ENCODE measurements at places on chromosomes 3 and 15.
A peak's percentile ranks its signal among the peaks of the same experiment; 100 is the strongest.

DNA sequence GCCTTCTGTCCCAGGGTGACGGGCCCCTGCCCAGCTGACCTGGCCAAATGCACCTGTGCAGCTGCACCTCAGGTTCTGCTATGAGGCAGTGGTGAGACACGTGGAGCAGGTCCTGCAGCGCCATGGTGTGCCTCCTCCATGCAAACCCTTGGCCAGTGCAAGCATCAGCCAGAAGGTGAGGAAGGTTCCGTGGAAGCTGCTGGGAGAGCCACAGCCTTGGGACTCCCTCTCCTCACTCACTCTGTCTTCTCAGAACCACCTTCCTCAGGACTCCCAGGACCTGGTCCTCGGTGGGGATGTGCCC is 31.6 kb downstream of the PTPN23 start:
- no peak for DNase-seq

GRCh38 chr3:188938999-188939398 is 232.8 kb upstream of the TPRG1 start:
- no peak for DNase-seq

- DNase-seq, result no peak
Measured at GRCh38 chr3:171822431-171823106, 12.3 kb upstream of the PLD1 start.

GRCh38 chr3:117454254-117454653 is 744.7 kb downstream of the TUSC7 start:
- no peak for DNase-seq

DNA sequence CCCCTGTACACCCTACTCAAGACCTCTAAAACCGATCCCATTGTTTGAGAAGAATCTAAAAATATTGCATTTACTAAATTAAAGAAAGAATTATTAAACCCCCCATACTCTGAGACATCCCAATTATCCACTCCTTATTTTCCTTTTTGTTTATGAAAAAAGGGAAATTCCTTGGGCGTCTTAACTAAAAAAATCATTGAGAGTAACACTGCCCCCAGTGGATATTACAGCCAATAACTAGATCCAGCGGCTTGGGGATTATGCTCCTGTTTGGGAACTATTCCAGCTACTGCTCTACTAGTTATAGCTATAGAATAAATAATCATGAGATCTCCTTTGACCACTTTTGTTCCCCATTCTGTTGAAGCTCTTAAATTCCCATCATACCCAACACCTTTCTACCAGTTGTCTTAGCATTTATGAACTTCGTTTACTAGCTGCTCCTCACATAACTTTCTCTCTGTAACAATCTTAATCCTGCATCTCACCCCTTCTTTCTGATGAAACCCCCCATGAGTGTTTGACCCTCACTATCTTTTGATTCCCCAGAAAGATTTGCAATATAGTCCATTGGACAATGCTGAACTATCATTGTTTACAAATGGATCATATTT is 12.7 kb upstream of the CFAP91 start:
- DNase-seq, result no peak

GRCh38 chr3:120196333-120196732 is 88.7 kb downstream of the GPR156 start:
- no peak for DNase-seq

- DNase-seq, result no peak
Measured at GRCh38 chr3:14587740-14588360, 47.7 kb upstream of the GRIP2 start.

DNA sequence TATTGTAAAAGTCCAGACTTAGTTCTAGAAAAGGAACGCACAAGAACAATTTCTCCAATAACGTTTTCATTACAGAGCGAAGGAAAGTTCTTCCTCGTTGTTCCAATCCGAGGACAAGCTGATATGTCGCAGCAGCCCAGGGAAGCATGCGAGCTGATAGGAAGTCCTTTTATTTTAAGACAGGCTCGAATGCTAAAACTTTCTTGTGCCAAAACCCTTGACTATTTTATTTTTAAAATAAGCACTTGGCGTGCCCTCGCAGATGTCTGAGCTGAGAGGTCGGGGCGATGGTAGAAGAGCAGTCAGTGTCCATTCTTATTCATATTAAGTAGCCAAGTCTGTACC is 433 bp upstream of the MITF start:
- DNase-seq, result no peak

DNA sequence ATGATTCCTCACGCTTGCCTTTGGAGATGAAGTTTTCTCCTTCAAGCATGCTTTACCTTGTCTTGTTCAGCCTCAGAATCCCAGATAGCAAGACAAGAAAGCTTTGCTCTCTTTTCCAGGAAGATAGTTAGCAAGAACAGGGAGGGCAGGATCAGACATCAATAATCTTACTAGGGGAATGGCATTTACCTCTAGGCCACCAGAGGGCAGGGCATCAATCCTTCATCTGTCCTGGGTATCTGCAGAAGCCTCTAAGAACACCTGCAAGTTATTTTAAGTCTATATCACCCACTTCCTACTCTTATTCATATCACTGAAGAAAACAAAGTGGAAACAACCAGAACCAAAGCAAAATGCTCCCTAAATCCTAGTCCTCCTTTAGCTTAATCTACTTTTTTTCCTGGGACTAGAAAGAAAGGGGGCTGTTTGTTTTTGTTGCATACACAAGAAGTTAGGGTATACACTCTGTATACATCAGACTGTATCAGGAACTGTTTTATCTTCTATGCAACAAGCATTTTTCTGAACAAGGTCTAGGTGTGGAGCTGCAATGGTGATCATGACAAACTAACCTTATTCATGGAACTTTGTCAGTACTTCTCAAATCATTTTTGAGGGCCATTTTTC is 862.5 kb downstream of the CADM2 start:
- DNase-seq, result no peak

DNA sequence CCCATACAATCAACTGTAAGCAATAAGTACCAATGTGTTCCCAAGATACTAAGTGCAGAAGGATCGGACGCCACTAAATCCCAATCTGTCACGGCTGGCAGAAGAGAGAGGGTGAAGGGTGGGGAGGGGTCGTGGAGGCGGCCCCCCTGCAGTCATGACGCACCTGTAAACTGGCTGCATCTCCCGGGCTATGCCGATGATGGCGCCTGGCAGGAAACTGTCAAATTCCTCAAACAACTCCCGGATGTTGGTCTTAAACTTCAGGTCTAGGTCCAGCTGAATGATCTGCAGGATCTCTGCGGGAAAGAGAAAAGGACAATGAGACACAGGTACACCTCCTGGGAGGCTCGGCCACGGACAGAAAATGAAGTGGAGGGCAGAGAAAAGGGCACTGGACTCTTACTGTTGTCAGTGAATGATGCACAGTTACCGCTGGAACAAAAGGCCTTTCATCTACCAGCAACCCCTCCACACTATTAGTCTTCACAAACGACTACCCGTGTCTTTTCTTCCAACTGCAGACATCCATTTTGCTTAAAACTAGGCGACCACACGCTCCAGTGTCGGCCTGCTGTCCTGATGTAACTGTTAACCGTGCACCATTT is 114.6 kb downstream of the XXYLT1 start:
- DNase-seq, result no peak

DNA sequence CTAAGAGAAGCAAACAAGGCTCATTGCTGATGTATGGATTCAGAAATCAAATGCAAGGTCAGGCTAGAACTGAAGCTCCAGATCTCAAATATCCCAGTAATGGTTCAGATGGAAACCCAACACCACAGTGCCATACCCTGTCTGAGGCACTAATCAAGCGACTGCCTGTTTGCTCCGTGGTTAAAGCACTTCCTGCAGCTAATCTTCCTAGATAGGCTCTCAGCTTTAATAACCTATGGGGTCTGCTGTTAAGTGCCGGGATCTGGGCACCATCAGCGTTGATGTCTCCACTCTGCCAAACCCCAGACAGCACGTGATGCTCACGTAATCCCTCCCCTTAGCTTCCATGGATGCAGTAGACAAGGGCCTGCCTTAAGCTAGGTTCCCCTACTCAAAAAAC is 262.6 kb downstream of the MECOM start:
- no peak for DNase-seq

DNA sequence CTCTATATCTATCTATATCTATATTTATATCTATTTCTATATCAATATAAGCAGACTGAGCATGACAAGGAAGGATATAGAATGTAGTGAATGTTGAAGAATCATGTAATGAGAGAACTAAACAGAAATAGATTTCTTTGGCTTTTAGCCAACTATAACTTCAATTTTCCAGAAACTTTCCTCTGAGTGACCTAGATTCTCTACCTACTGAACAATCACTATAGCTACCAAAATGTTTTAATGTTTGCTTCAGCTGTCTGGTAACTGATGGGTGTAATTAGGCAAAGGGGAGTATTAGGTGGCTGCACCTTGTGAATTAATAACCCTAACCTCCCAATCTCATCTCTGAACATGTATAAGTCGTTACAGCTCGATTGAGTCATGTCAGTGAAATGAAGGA is 76.4 kb upstream of the ROBO1 start:
- DNase-seq, result no peak

- DNase-seq, result no peak
Measured at GRCh38 chr3:154783521-154783931, 296.6 kb upstream of the MME start.

DNA sequence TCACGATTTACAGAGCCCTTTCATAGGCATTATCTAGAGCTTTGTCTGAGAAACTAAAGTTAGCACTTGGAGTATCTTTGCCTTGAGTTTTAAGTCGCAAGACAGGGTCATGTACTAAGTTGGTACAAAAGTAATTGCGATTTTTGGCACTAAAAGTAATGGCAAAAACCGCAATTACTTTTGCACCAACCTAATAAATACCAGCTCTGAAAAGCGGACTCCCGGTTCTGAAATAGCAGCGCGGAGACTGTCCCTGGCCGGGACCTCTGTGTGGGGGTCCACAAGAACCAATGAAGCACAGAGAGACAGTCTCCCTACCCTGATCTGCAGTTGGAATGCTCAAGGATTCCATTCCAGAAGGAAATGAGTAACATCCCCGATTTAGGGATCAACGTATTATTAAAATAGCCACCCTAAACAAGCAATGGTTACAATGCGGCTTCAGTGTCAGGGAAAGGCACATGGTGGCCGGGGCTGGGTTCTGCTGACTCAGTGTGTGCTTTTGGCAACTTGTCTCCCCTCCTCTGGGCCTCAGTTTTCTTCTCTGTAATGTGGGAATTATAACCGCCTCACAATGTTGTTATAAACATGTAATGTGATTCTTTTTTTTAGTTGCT is 150.3 kb upstream of the MCTP2 start:
- no peak for DNase-seq

GRCh38 chr15:75069301-75069925 is 46.0 kb downstream of the PPCDC start:
- DNase-seq, result no peak

- DNase-seq, result no peak
Measured at GRCh38 chr3:189787632-189788031, 156.4 kb downstream of the TP63 start.

DNA sequence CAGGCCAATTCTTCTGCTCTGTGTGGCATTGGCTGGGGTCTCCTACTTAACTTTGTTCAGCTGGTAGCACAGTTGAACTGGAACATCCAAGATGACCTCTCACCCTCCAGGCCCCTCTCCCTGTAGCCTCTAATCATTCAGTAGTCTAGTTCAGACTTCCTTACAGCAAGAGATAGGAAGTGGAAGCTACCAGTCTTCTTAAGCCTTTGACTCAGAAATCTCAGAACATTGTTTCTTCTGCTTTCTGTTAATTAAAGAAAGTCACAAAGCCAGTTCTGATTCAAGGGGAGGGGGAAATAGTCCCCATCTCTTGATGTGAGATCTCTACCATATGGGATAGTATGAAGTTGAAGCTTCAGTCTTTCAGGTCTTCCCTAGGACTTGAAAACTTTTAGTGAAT is 18.8 kb upstream of the SACM1L start:
- DNase-seq, result no peak

GRCh38 chr15:41772720-41773331 is 1.5 kb upstream of the MAPKBP1 start:
- DNase-seq, result peak; percentile 61

GRCh38 chr3:60742606-60743145 is 508.6 kb downstream of the FHIT start:
- no peak for DNase-seq

DNA sequence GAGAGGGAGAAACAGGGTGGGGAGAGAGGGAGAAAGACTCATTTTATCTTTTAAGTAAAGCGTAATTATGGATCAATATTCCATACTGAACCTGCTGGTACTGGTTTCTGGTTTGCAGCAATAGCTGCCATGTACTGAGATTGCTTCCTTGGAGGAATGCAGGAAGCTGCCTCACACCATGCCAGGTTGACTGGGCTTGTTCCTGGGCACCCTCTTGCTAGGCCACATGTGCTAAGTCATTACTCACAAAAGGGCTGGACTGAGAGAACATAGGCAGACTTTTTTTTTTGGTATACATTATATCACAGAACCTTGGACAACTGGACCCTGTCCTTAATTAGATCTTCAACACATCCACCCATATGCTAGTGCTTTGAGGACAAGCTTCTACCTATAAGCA is 193.4 kb downstream of the ZNF621 start:
- DNase-seq, result no peak

DNA sequence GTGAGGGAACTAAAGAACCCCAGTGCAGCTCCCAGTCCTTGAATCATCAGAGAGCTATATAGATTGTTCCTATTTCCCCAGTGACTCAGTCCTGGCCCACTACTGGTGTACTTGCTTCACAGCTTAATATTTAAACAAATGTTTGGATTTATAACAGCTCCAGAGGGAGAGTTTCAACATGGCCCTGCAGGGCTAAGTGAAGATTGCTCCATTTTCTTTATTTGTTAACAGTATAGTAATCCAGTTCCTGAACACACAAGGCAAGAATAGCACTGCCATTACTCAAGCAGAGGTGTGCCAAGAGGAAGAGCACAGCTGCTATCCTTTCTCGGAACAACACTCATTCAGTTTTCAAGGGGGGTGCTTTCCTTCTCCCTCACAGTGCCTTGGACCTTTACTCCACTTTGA is 6.5 kb downstream of the SQOR start:
- DNase-seq, result no peak

GRCh38 chr15:64089543-64090280 is 3.9 kb downstream of the CIAO2A start:
- no peak for DNase-seq

DNA sequence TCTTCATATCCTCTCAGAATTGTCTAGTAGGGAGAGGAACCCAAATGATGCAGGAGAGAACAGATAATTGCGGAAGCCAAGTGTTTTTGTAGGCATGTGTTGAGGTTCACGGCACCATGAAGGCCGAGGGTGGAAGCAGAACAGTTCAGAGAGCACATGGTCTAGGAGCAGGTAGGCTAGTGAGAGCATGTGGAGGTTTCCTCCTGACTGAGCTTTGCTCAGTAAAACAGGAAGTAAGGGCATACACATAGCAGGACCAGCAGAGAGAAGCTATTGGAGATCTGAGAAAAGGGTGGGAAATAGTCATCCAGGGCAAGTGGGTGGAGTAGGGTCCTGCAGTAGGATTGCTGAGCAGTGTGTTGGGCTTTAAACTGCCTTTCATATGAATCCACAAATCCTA is 491.1 kb downstream of the FHIT start:
- DNase-seq, result no peak

DNA sequence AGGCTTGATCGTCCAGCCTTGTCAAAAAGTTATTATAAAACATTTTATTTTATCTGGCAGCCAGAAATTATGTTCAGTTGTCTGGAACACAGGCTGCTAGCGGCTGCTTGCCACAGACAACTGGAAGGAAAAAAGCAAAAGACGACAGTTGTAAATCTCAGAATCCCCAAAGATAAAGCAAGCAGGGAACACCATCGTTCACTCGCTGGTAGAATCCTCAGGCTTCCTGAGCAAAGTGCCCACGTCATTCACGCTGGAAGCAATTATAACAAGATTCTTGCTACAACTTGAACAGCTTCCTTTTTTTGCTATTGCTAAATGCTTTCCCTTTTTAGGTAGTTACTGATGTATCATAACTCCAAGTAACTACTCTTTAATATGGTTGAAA is 33.6 kb downstream of the ADAMTS17 start:
- DNase-seq, result no peak

Measured in renal cortex interstitium (tissue), 15 donors.